ENCODE measurements at places on chromosomes 2 and 18.

GRCh38 chr18:8413751-8414150 is 195.5 kb upstream of the RAB12 start:
- DNase-seq = no peak

GRCh38 chr2:11407413-11407812 is 58.5 kb downstream of the E2F6 start:
- no peak for DNase-seq

GRCh38 chr18:23141104-23141999 is 6.1 kb downstream of the CABLES1 start:
- no peak for DNase-seq

DNA sequence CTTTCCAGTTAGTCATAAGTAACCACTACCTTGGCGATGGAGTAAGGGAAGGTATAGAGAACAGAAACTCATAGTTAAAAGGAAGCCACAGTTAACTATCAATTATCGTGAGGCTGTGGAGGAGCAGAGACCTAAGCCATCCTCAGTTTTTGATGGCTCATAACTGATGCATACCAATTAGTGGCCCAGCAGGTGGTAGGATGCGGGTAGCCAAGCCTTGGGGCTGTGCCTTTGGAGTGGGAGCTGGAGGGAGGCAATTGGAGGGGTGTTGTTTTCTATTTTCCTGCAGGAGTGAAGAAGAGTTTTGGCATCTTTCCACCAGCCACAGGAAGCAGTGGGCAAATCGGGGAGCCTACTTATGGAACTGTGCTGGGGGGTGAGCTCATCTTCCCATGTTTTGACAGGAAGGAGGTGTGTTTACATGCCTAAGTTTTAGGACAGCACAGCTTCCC is 194.8 kb downstream of the TPGS2 start:
- no peak for DNase-seq

- peak; percentile 62 for DNase-seq
These were observed 77.5 kb downstream of the TMEM200C start for GRCh38 chr18:5817816-5818215.

- no peak for DNase-seq
These were observed 189.3 kb downstream of the LTBP1 start for GRCh38 chr2:33136056-33136455.

GRCh38 chr2:236008006-236008405 is 160.2 kb downstream of the GBX2 start:
- no peak for DNase-seq

DNA sequence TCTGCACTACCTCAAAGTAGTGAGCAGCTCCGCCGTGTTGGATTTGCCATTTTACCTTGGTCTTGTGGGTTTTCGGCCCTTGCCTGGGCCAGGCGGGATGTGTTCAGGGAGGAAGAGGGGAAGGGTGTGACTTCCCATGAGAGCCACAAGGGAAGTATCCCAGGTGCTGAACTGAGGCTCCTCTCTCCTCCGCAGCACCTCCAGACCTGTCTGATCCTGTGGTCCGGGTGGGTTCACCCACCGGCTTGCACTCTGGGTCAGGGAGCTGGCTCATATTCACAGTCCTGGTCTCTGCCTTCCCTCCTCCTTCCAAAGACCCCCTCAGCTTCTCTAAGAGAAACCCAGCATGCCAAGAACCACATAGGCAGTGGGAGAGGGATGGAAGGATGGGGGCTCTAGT is 235.8 kb downstream of the SEPTIN10 start:
- DNase-seq = no peak

- DNase-seq = no peak
These were observed 255.8 kb downstream of the ERBB4 start for GRCh38 chr2:212282671-212283261.

GRCh38 chr2:74079522-74080341 is 68.0 kb downstream of the BOLA3 start:
- DNase-seq = peak; percentile 87

DNA sequence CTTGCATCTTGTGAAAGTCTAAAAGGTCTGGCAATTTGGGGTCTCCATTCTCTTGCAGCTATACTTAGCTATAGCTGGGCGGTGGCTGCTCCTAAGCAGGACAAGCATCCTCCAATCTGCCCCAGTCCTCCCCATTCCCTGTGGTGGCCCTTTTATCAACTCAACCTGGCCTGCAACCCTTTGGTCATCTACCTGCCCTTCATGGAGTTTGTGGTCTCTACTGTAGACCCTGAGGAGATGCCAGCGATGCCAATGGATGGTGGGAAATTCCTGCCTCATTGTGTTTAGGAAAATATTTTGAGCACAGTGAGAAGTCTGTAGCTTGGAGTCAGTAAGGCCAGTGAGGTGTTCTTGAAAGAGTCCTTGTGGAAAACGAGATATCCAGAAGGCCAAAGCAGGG is 143.4 kb downstream of the CAPN13 start:
- DNase-seq = no peak

DNA sequence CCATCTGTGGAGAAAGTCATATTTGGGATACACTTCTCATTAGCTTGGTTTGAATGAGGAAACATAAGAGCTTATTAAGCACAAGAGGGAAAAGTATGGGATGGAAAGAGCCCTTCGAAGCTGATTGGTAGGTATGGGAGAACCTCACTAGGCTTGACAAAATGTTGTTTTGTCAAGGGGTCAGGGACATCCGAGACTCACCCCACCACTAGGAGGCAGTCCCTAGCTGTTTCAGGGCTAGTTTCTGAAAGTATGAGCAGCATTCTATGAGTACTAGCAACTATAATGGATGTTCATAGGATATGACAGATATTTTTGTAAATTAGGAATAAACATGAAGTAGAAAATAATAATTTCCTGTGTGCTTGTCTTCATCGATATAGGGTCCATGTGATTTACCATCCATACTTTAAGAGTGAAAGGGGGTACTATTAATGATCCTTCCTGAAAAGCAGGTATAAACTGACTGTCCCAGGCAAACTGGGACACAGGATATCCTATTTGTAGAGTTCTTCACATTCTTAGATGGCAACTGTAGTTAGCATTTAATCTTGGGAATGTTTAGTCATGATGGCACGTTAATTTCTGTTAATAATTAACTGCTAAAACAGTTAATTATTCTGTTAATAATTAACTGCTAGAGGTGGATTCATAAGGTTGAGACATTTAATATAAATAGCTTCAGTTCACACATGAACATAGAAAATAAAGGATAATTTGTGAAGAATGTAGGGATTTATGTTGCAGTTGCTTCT is 28.4 kb downstream of the OTX1 start:
- DNase-seq = peak; percentile 40

DNA sequence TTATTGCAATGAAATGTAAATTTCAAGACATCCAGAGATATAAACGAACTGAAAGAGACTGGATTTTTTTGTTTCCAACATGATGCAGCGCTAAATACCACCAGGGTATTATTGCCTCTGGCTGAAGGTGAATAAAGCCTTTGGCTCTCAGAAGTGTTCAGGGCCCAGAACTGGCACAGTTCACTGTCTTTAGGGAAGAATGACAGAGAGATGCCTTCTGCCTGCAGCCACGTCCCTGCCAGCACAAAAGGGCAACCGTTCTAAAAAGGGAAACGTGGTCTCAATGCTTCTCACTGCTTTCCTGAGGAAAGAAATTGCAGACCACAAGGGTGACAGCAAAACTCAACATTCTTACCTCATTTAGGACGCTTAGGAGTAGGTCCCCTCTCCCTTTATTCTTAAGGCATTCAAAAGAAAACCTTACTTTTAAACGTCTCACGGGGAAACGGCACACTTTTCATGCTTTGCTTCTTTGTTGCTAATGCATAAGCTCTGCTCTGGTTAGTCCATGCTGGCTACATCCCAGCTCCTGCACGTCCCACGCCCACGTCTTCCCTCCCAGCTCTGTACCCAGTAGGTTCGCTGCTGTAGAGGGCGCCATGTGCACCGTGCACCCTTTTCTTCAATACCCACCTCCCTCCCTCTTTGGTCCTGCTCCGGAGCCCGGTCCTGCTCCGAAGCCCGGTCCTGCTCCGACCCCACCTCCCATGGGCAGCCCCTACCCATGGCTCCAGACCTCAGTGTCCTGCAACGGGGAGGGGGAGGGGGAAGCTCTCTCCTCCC is 171.0 kb downstream of the HRH4 start:
- DNase-seq = no peak

GRCh38 chr2:147524912-147525311 is 319.9 kb upstream of the ACVR2A start:
- DNase-seq = no peak

- no peak for DNase-seq
These were observed 112.6 kb upstream of the YPEL5 start for GRCh38 chr2:30034052-30034775.

- no peak for DNase-seq
These were observed 28.3 kb downstream of the CYBRD1 start for GRCh38 chr2:171550613-171551012.

GRCh38 chr18:3889121-3889520 is 439.1 kb downstream of the TGIF1 start:
- no peak for DNase-seq

- no peak for DNase-seq
These were observed 113.1 kb downstream of the CYP26B1 start for GRCh38 chr2:72034353-72035095.

- DNase-seq = no peak
These were observed 323.4 kb upstream of the RBMS1 start for GRCh38 chr2:160816916-160817499.

- DNase-seq = no peak
These were observed 613 bp downstream of the COL5A2 start for GRCh38 chr2:189178726-189179569.

DNA sequence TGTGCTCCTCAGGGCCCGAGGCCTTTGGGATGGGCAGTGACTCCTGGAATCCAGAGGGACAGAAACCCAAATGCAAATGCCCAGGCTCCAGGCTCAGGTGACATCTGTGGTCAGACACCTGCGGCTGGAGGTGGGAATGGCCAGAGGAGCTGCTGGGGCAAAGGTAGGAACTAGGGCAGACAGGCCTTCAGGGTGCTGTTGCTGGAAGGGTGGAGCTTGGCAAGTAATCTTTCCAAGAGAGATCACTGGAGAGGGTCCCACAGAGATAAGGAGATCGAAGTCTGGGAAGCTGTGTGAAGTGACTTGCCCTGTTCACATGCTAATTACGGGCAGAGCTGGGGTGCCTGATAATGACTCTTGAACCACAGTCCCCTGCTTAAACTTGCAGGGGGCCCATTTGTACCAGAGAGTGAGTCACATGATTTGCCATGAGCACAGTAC is 82.4 kb downstream of the ACAA2 start:
- no peak for DNase-seq

- no peak for DNase-seq
These were observed 142.1 kb upstream of the PKDCC start for GRCh38 chr2:41905597-41906337.

- no peak for DNase-seq
These were observed 12.7 kb upstream of the ARID5A start for GRCh38 chr2:96523659-96524481.

DNA sequence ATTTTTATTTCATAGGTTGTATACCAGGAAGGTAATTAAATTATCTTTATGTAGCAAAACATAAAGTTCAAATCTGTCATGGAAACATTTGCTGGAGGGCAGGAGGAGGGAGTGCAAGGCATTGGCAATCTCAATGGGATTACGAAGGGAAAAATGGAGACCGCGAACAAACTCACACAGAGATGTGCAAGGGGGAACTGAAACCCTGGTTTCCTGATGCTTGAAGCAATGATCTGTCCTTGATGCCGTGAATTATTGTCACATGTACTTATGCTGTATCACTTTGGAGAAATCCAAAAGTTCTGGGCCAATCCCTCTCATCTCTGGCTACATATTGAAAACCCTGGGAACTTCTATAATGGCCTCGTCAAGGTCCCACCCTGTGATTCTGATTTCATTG is 65.0 kb upstream of the MFF start:
- DNase-seq = no peak

GRCh38 chr2:159101755-159102489 is 133.5 kb downstream of the TANC1 start:
- no peak for DNase-seq

DNA sequence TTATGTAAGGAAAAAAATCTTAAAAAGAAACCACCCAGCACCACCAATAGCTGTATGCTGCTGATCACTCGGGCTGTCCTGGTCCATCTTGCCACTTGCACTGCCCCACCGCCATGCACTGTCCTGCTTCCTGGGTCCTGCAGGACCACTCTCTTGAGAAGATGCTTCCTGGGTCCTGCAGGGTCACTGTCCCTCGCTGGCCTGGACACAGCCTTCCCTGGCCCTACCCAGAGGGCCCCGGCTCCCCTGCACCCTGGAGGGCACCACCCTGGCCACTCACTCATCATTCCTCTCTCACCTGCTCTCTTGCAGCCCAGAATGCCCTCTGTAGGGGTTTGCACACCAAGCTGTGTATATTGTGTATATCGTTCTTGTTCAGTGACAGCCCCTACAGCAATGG is 2.4 kb upstream of the OTOS start:
- no peak for DNase-seq

DNA sequence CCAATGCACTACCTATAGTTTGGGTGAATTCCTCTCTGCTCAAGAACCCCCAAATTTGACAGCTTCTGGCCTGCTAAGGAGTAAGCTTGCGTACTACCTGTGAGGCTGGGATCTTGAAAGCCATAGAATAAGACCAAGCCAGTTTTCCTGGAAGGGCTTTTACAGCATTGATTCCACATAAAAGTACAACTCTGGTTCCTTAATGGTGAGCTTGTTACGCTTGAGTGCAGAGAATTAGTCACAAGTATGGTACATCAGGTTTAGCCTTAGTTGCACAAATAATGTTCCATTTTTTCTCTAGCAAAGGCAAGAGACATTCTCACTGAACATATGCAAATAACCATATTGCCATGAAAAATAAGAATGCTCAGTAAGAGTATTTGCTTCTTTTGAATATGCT is 39.1 kb upstream of the STK39 start:
- DNase-seq = no peak

GRCh38 chr2:97706112-97706511 is 7.3 kb upstream of the ZAP70 start:
- no peak for DNase-seq

DNA sequence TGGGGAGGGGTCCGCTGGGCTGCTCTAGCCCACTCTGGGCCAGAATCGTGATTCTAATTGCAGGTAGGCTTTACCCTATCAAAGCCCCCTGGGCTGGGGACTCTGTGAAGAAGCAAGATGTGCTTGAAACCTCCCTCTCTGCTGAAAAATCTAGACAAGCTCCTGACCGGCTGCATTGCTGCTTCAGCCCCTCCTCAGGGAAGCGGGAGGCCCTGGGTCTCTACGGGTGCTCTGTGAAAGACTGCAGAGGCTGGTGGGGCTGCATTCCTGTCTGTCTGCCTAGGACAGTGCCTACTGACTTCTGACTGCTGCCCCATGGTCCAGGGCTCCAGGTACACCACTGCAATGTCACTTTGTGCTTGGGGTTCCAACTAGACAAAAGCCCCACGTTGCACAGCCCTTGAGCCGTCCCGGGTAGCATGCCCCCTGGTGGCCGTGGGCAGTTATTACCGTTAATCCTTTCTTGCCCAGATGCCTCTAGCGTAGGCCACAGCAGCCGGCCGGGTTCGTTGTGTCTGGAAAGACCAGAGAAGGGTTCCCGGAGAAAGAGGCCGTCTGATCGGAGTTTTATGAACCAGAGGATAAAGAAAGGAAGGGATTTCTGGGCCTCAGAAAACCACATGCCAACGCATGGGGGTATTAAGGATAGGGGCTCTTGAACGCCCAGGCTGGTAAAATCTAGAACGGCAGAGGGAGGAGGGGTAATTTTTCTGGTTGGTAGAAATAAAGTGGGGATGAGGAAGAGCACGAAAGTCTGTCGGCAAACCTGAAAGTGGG is 15.9 kb upstream of the C1QL2 start:
- DNase-seq = peak; percentile 78
